ENCODE measurements at places on chromosomes 11 and 22. TPM values are rescaled to one million over a fixed set of nuclear protein-coding genes. Genes with fewer than 3 reads are reported as not detected.
A peak's percentile ranks its signal among the peaks of the same experiment; 100 is the strongest.

DNA sequence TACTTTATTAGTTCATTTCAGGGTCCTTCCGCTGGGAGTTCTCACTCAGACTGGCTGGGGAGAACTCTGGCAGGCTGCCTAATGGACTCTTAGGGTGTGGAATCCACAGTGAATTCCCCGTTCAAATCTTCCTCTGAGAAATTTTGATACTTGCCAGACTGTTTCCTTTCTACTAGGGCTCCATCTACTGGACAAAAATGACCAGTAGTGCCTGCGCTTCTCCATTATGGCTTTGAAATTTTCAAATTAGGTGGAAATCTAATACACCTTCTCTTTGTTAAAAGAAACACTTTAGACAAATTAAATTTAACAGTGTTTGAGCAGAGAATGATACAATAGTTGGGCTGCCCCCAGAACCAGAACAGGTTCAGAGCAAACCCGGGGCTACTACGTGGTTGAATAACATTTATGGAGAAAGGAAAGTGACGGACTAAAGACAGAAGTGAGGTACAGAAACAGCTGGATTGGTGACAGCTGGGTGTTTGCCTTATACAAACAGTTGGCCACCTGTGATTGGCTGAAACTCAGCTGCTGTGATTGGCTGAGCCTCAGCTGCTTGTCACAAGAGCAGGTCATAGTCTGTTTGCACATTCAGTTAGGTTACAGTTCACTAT, 52.9 kb upstream of the FDX1 start:
- DNase-seq, result peak; percentile 36

DNA sequence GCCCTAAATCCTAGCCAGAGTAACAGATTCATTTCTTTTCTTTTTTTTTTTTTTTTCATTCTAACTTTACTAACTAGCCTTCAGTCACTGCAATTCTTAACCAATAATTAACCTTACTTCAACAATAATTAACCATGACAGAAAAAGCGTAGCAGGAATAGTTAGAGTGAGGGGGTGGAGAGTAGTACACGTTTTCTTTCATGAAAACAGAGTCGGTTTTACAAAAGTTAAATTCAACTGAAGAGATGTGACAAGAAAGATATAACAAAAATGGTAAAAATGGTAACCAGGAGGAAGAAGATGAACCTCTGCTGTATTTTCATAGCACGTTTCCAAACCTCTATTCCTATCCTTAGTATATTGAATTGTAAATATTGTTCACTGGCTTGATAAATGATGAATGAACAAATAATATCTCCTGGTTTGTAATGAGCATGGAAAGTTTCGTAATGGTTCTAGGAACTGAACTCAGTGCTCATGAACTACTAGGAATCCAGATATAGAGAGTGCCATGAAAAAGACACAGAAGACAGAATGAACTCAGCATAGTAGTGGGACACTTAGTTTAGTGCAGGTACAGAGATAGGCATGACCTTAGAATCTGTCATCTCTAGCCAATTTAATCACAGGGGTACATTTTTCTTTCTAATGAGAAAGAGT, 116.5 kb upstream of the ANO5 start:
- no peak for DNase-seq

GRCh38 chr11:47982616-47983015, 2.3 kb downstream of the PTPRJ start:
- no peak for DNase-seq

DNA sequence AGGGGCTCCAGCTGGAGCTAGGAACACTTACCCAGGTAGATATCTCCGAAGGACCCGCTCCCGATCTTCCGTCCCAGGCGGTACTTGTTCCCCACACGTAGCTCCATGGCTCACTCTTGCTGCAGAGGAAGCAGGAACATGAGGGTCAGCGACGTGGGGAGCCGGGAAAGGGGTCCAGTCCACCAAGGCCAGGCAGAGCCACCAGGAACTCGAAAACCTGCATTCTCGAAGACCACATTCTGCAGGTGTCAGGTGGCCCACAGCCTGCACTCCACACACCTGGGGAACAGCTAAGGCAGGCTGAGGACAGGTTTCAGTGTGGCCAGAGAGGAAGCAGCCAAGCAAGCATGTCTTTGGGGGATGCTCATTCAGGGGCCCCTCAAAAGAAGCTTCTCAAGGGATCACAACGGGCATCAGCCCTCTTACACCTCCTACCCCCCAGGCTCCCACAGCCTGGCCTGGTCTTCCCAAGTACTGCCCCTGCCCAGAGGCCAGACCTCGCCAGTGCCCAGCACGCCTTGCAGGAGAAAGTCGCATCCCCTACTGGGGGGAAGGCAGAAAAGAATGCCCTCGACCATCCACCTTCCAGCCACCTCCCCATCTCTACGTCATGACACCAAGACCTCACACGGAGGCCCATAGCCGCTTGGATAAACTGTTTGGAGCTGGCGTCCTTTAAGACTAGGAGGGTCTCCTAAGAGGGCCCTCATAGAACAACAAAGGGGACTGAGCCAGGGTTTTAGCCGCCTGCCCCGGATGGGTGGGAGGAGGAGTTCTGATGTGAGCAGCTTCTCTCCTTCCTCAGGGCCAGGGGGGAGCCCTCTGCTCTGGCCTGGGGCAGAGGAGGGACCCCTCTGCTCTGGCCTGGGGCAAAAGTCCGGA, 2.9 kb downstream of the CSNK1E start:
- DNase-seq, result no peak

DNA sequence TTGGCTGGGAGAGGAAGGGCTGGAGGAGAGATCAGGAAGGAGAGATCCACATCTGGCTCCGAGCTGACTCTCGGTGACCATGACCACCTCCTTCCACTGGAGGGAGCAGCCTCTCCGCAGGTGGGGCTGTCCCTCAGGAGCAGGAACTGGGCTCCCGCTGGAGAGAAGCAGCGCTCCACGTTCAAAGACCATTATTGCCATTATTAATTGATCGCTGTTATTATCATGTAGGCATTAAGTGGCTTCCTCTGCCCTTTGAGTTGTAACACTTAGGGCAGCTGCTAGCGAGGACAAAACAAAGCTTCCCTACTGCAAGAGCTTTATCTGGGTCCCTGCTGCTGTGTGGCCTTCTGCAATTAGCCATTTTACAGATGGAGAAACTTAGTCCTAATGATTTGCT, 251.9 kb downstream of the ST3GAL4 start:
- no peak for DNase-seq

Gene MS4A4A
- 0.24 TPM for polyA plus RNA-seq

Gene OR4X1
- polyA plus RNA-seq, result not detected

DNA sequence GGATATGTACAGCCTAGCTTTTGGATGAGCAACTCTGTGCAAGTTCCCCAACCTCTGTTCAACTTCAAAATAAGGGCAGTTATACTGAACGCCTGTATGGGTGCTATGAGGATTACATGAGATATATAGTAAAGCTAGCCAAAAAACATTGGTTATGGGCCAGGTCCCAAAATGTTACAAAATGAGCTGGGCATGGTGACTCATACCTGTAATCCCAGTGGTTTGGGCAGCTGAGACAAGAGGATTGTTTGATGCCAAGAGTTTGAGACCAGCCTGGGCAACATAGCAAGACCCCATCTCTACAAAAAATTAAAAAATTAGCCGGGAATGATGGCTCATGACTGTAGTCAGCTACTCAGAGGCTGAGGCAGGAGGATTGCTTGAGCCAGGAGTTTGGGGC, 118.4 kb downstream of the TEAD1 start:
- no peak for DNase-seq

Measured in GM12878 (cell line).